ENCODE measurements at places on chromosomes 11 and 22.

DNA sequence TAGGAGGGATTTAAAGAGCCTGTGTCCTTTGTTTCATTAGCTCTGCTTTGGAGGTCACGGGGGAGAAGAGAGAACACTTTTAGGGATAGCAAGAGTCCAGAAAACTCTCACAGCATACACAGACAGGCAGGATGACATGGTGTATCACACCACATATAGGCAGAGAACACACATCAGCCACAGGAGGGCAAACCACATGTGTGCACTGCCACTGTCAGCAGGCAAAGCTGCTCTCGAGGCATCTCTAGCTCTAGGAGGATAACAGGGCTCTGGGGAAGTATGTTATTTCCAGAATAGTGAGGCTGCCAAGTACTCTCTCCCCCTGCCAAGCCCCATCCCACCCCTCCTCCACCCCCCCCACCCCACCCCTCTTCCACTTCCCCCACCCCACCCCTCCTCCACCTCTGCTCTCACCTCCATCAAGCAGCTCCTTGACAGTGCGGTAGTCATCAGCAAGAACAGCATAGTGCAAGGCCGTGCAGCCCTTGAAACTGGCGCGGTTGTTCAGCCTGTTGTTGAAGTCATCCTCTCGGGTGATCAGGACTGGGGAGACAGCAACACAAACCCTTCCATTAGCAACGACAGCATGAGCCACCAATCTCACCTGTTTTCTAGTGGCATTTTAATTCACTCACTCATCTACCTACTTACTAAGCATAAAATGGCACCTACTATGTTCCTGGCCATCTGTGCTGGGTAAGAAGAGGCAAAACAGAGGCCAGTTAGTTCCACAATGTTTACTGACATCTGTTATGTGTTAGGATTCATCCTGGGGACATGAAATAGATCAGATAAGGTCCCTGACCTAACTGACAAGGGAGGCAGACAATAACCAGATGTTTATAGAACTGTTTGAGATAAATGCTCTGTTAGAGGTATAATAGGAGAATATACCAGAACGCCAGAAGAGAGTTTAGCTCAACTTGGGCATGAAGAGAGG is 75.6 kb downstream of the CLPB start:
- no peak for DNase-seq

- no peak for DNase-seq
These were observed 26.0 kb downstream of the DKK3 start for GRCh38 chr11:11982461-11982860.

GRCh38 chr11:69746752-69747742 is 28.1 kb downstream of the FGF4 start:
- no peak for DNase-seq

DNA sequence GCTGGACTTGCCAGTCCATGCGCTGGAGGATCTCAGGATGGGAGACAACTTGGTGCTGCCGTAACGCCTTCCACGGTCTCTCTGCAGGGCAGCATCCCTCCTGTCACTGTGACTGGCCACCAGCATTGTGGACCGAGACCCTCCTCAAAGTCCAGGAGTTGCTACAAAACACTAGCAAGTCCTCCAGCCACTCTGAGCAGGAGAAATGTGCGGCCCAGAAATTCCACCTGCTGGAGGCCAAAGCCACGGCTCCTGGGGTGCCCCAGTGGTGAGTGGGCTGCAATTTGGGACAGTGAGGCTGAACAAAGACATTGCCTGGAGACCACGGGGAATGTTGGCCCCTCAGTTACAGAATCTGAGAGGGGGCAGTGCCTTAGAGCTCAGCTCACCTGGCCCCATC is 6.9 kb upstream of the DSCAML1 start:
- no peak for DNase-seq

DNA sequence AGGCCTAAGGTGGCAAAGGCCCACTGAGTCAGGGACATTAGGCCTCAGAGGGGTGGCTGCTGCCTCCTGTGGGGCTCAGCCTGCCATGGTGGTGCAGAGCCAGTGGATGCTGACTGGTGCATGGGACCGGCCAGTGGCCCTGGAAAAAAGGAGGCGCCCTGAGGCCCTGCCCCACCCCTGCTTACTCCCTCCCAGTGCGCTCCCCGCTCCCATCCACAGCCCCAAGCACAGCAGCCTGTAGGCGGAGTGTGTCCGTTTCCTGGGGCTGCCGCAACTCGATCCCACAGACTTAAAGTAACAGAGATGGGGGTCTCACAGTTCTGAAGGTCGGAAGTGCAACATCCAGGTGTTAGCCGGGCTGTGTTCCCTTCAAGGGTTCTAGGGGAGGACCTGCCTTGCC is 38.4 kb upstream of the FADD start:
- no peak for DNase-seq

DNA sequence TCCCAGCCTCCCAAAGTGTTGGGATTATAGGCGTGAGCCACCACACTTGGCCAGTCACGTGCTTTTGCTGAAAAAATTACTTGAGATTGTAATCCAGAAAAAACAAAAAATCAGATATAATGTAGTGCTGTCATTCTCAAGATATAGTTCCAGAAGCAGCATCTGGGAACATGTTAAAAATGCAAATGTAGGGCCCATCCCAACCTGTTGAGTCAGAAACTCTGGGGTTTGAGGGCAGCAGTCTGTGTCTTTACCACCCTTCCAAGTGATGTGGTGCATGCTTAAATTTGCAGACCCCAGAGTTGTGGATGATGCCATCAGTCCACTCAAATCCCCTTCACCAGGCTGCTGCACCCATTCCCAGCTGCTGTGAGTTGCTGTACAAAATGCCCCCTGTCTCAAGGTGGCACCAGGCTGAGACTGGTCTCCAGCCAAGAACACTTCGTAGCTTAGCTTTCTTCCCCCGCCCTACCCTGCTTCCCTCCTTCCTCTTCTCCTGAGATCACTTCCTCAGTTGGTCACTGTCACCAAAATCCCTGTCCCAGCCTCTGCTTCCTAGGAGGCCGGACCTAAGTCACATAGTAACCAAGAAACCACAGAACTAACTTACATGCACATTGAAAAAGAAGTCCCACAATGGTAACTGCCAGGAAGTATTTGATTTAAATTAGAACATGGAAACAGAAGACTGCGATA is 18.2 kb upstream of the ARRB1 start:
- no peak for DNase-seq

- no peak for DNase-seq
These were observed 437 bp downstream of the KIAA0930 start for GRCh38 chr22:45240104-45240809.

DNA sequence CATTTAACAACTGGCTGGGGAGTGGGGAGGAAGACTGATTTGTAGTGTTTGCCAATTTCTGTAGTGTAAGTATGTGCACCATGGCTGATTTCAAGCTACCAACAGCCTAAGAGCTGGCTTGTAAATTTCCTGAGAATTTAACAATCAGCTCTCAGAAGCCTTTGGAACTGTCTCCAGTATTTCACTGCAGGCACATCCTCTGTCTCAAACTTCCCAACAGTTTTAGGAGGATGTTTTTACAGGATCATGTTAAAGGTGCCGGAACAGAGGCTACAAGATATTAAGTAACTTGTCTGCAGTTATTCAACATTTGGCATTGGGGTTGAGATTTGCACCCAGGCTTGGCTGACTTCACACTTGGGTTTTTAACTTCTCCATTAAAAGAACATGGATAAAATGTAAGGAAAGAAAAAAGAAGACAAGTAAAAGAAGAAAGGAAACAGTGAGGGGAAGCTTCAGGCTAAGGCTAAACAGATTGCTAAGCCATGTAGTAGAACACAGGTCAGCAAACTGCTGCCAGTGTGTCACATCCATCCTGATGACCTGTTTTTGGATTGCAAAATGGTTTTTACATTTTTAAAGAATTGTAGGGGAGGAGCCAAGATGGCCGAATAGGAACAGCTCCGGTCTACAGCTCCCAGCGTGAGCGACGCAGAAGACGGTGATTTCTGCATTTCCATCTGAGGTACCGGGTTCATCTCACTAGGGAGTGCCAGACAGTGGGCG is 204.8 kb upstream of the SESN3 start:
- DNase-seq, result no peak

DNA sequence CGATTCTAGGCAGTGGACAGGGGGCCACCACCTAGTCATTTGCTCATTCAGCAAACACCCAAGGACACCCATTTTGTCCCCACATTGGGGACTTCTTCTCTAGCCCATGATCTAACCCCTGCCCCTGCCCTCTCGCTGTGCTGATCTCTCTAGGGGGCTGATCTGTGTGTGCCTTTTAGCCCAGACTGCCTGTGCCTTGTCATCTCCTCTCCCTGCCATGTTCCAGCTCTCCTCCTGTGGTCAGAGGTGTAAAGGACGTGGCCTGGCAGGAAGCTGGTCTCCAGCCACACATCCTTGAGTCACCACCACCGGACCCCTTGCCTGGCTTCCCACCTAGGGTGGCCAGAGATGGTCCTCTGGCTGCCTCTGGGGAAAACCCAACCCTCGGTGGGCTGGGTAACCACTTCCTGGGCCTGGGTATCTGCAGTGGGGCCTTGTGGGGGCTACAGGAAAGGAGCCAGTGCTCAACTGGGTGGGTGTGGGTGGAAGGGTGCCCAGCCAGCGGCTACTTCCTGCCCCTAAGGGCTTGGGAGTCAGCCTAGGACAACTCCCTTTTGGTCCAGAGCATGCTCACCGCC is 1.3 kb downstream of the CTSW start:
- no peak for DNase-seq

GRCh38 chr11:43922744-43923405 is 19.6 kb upstream of the C11orf96 start:
- DNase-seq, result no peak

GRCh38 chr11:7871056-7871455 is 60.0 kb downstream of the OR10A6 start:
- DNase-seq, result no peak

- no peak for DNase-seq
These were observed 25.9 kb downstream of the ALG12 start for GRCh38 chr22:49892226-49892899.

DNA sequence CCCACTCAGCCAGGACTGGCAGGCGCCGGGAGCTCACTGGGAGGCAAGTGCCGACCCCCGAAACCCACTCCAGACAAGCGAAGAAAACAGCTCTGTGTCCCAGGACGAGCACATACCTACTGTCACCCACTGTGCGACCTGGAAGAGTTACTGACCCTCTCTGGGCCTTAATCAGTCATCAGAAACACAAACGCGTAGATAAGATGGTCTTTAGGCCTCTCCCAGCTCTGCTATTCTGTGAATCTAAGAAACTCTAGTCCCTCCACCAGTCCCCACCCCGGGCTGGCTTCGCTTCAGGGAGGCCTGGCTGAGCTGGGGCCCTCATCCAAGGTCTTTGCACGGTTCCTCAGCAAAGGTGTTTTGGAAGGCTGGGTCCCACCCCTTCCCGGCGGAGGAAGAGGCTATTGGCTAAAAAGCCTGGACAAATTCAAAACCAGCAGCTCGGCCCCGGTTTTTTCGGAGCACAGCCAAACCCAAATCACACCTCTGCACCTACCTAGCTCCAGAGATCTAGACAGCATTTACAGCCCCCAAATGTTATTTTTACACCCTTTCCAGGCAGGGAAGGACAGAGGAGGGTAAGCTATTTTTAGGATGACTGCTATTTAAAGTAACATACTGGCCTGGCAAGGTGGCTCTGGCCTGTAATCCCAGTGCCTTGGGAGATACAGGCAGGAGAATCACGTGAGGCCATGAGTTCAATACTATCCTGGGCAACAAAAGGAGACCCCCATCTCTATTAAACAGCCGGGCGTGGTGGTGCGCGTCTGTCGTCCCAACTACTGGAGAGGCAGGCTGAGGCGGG is 13.2 kb upstream of the HDHD5 start:
- no peak for DNase-seq

DNA sequence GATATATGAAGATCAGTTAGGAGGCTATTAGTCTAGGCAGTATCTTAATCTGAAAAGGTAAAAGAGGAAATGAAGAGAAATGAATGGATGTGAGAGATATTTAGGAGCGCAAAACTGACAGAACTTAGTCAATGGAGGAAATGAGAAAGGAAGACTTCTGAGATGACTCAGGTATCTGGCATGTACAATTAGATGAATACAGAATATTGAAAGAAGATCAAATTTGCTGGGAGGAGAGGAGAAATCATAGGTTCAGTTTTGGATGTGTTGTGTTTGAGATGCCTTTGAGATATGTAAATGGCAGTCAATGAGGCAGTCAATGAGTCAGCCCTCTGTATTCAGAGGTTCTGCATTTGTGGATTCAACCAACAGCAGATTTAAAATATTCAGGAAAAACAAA is 42.9 kb upstream of the GAB2 start:
- no peak for DNase-seq

GRCh38 chr22:47920380-47920959 is 1158.0 kb downstream of the TBC1D22A start:
- no peak for DNase-seq

GRCh38 chr11:91730057-91730456 is 494.6 kb upstream of the FAT3 start:
- DNase-seq, result no peak

GRCh38 chr11:28038775-28039174 is 69.2 kb downstream of the KIF18A start:
- DNase-seq, result no peak

GRCh38 chr11:8744423-8744822 is 61.8 kb downstream of the RPL27A start:
- no peak for DNase-seq

GRCh38 chr11:64750361-64751054 is 6.6 kb upstream of the RASGRP2 start:
- DNase-seq, result no peak

GRCh38 chr11:112355726-112356125 is 95.1 kb upstream of the PLET1 start:
- no peak for DNase-seq

Measured in ureter (tissue), 1 donor.